ENCODE measurements at places on chromosomes 1 and 21.

DNA sequence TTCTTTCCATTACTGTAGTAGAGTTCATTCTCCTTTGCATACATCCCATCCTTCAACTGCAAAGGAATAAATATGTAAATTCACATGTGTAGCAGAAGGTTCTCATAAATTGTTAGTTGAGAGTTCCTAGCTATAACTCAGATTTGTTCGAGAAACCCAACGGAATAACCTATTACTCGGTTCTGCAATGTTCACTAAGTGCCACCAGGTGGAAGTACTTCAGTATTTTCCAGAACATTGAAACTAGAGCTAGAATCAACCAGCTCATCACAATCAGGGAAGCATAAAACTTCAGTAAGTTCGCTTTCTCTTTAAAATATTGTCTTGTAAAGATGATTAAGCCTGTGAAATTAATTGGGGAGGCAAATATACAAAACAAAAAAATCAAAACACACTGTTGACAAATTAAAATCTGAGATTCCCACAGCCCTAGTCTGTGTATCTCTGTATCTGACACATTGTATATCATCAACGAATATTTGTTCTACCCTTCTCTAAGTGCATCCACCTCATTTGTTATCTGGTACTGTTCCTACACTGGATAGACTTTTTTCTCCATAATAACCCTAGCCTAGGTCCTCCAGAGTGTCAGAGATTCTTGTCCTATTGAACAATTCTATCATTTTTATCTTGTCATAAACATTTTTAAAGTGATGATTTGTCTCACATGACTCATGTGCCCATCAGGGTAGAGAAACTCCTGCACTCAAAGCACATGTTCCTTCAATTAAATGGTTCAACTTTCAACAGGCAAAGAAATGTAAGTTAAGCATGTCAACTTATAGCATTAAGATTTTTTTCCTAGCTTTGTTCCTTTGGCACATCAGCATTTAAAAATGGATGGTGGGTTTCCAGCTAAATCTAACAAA lies 31.9 kb downstream of the MROH9 start:
- peak; percentile 54 for DNase-seq

DNA sequence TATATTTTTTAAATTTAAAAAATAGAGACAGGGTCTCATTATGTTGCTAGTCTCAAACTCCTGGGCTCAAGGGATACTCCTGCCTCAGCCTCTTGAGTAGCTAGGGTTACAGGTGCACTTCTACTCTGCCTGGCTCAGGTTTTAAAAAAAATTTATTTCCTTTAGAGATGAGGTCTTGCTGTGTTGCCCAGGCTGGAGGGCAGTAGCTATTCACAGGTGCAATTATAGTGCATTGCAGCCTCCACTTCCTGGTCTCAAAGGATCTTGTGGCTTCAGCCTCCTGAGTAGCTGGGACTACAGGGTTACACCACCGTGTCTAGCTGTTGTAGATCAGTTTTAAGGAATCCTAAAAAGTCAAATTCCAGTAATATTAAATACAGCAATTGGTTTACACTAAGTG lies 5.0 kb downstream of the RNF11 start:
- no peak for DNase-seq

DNA sequence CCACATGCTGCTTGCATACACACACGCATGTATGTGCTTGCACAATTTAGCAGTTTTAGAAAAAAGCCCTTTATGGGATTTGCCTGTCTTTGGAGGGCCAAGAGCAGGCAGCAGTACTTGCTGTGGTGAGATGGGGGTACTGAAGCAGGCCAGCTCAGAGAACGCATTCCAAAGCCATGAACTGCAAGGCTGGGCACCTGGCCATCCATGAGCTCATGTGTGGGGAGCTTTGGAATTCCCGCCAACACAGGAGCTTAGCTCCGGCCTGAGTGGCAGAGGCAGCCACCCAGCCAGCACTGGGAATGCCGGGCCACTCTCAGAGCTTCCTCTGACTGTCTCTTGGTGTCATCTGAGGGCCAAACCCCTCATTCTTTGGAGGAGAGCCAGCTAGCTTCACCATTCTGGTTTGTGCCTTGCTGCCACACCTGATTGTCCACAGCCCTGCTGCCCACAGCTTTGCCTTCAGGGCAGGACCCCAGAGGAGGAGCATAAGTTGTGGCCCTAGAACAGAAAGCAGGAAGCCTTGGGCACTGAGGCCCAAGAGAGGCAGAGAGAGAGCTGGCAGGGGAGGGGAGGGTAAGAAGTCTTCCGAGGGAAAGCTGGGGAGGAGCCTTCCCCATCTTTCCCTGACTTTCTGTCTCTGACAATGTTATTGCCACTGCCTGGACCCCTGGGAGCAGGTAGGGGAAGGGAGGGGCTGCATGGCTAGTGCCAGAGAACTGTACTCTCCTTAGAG lies 92.1 kb upstream of the POU3F1 start:
- peak; percentile 94 for DNase-seq

GRCh38 chr1:175704621-175705020 lies 38.8 kb downstream of the TNR start:
- no peak for DNase-seq

GRCh38 chr1:19423130-19423529 lies 62.2 kb downstream of the CAPZB start:
- peak; percentile 67 for DNase-seq

GRCh38 chr1:8239306-8240023 lies 78.4 kb upstream of the SLC45A1 start:
- DNase-seq = no peak

DNA sequence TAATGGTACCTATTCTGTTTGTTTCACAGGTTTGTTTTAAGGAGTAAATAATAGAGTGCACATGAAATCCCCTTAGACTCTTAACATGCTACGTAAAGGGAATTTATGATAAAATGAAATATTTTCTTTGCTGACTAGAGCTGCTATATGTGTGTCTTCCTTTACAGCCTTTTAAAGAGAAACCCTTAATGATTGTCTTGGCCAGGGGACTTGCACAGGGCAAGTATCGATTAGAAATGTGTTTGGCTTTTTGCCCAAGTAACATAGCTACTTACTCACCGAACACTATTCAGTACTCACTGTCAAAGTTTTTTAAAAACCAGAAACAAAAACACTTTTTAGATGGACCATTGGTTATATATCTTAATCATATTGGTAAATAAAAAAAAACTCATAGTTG lies 71.3 kb upstream of the KIAA1614 start:
- DNase-seq = no peak

DNA sequence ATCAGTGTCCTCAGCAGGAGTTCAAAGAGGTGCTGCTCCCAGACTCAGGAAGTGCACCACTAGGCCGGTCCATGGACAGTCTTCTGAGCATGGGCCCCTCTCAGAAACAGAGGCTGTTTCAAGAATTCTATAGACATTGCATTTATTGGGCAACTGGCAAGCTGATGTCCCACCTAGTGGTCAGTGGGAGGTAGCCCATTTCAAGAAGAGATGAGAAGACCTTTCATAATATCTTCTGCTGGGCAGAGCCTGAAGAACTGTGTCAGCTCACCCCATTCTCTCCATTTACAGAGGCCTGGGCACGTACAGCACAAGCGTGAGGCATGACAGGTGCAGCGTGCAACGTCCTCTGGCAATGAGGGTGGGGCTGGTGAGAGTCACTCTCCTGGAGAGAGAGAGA lies 216.0 kb downstream of the DYRK1A start:
- DNase-seq = peak; percentile 52

GRCh38 chr1:156746728-156747631 lies 4.5 kb downstream of the HDGF start:
- peak; percentile 98 for DNase-seq

- DNase-seq = no peak
Measured at GRCh38 chr1:44646261-44647110, 27.8 kb downstream of the TMEM53 start.
